ENCODE measurements at places on chromosomes 2 and 18.

- DNase-seq, result no peak
Observed at GRCh38 chr2:7929281-7929680, 752.6 kb upstream of the ID2 start.

DNA sequence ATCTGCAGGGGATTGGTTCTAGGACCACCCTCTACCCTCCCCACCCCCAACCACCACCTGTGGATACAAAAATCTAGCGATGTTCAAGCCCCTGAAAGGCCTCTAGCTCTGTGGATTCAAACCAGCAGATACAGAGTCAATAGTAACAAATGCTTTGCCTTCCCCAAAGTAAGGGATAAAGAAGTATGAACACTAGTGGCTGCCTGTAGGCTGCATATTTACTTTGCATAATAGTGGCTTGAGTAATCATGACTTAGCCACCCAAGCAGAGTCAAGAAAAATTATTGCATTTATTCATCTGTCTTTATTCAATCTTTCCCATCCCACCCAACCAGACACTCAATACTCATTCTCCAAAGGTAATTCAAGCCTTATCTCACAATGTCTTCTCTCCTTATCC lies 43.8 kb downstream of the SOCS6 start:
- no peak for DNase-seq

DNA sequence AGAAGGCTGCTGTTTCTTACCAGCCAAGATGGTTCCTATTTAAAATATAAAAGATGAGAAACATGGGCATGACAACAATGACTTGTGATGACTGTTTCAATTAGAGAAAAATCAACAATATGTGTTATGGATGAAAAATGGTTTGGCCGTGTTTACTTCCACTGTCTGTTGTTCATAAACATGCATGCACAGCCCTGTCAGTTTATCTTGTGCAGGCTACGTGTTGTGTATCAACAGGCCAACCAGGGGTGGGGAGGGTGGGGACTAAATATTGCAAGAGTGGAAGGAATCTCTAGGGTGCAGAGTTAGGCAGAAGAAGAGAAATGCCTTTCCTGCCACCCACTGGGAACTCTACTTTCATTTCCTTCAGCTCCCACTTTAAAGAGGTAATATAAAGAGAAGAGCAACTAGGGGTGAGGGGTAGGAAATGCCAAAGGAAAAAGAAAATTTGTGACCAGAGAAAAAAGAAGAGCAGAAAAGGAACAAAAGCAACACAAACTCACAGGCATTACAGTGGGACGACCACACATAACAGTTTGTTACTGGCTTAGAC lies 116.8 kb upstream of the MEIS1 start:
- DNase-seq, result no peak

DNA sequence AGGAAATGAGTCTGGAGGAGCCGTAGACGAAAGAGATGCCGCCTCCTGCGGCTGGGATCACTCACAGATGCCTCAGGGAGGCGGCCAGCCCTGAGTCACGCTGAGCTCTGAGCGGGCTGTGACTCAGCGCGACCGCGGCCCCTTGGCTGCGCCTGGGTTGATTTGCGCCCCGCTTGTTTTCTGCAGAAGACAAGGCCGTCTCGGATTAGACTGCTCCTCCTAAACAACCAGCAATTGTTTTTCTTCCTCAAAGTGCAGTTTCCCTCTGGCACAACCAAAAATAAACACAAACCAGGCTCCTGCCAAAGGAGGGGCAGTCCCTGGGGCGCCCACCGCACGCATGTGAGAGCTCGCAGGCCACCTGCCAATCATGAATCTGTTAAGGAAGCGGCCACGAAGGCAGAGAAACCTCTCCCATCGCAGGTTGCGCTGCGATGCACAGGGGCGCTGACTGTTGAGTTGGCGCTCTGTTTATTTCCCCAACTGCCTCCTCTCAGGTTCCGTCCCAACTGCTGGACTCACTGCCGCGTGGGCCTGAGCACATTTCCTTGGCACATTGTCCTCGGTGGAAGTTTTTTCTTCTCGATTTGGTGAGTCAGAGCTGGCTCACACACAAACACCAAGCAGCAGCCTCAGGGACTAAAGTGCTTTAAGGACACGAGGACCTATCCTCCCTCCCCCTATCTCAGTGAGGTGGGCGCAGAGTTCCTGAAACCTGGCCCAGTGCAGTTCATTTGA lies 85.2 kb upstream of the NDUFV2 start:
- DNase-seq, result peak; percentile 73

- no peak for DNase-seq
Observed at GRCh38 chr2:108594982-108595464, 60.8 kb downstream of the LIMS1 start.

DNA sequence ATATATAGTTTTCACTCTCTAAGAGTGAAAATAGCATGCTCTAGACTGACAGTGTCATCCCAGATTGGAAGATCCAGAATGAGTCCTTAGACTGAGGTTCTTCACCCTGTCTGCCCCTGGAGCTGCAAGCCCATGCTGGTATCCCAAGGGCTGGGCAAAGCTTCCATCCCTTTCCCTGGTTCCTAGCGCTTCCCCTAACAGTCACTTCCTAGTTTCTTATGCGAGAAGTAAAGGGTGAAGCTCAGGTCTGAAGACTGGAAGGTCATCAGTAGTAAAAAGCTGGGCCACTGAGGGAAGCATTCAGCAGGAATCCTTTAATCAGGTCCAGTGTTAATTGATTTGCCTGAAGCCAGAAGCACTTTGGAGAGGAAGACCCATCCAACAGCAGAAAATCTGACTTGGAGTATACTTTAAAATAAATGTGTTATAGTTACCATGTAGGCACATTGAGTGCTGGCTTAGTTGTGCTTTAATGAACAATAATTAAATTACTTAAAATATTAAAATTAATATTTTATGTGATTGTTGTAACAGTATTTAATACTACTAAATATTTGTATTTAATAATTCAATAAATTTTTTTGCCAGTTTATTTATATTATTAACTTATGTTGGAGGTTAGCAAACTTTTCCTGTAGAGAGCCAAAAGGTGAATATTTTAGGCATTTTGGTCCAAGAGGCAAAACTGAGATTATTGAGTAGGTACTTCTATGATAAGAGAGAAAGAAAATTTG lies 237.9 kb downstream of the FHOD3 start:
- no peak for DNase-seq

DNA sequence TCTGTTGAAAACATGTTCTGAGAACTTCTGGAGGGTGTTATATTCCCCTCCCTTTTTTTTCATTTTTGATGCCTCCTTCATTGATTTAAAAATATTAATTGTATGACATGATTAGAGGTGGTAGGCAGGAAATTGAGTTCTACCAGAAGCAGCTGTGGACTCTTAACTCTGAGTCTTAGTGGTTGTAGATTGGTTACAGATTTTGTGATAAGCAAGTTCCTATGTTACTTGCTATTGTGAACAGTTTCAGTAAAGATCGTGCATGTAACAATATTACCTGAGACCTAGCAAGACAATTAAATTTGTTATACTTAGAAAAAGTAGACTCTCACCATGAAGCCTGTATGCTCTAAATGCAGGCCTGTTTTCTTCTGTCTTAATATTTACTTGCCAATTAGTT lies 88.1 kb downstream of the PRPF40A start:
- no peak for DNase-seq

DNA sequence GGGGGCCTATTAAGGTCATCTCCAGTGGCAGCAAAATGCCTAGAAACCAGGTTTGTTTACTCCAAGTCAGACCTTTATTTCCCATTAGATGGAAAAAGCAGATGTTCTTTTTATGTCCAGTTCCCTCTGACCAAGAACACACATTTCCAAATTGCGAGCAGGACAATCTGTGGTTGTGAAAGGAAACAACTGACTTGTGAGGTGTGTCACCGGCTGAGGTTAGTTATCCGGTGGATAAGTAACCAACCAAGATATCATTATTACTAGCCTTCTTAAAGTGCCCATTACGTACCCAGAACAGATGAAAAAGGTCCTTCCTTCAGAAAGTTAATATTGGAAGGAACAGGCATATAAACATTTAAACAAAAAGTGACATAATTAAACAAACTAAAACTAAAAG lies 112.9 kb downstream of the THADA start:
- no peak for DNase-seq

DNA sequence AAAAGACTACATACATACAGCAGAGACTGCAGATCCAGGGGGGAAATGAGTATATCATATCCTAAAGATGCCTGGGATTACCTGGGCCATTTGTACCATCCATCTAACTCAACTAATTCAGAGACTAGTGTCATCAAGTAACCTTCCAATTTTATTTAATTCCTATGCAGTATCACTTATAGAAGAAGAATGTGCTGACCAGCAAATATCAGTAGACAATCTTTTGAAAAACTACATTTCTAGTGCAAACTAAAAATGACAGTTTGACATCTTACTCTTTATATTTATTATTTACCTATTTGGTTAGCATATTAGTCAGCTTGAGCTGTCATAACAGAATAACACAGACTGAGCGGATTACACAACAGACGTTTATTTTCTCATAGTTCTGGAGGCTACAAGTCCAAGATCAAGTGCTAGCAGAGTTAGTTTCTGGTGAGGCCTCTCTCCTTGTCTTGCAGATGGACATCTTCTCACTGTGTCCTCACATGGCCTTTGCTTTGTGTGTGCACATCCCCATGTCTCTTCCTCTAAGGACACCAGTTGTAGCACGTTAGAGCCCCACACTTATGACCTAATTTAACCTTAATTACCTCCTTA lies 47.0 kb downstream of the NCKAP5 start:
- no peak for DNase-seq

- no peak for DNase-seq
Observed at GRCh38 chr18:44889111-44889510, 208.4 kb downstream of the SETBP1 start.

DNA sequence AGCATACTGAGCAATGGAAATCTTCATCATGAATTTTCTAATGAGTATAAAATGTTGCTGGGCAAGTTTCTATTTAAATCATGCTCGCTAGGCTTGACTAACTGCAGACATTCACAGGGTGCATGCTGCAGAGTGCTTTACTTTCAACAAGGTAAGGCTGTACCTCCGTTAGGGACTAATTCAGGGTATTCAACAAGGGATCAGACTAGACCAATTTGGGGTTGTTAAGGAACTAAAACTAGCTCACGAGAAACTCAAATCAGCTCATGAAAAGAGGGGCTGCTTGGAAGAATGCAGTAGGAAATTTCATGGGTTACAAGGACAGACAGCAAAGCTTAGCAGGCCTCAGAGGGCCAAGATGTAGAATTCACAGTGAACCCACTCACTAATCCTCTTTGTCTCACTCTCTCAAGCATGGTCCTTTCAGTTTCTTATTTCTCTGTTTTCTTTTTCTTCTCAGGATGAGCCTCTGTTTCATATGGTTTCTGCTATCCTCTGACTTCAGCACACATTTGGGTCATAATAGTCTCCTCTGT lies 2.2 kb downstream of the MYO3B start:
- no peak for DNase-seq

DNA sequence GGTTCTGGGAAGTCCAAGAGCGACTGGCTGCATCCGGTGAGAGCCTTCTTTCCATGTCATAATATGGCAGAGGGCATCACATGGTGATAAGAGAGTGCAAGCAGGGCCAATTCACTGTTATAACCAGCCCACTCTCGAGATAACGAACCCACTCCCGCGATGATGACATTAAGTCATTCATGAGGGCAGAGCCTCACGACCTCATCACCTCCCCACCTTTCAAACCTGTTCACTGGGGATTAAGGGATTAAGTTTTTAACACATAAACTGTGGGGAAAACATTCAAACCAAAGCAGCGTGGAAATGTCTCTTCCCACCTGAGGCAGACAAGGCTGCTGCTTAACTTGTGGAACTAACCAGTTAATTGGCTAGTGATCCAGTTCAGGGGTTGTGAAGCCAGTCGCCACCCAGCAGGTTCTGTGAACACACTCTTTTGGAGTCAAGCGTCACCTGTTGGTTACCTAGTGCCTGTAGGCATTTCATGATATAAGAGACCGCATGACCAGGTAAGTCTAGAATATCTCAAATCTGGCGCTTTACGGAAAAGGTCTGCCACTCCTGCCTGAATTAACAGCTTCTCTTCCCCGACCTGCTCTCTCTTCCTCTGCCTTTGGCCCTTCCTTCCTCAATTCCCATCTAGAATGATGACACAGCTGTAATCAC lies 54.3 kb downstream of the EDAR start:
- DNase-seq, result no peak

- no peak for DNase-seq
Observed at GRCh38 chr2:116724550-116724949, 1089.9 kb upstream of the DDX18 start.

DNA sequence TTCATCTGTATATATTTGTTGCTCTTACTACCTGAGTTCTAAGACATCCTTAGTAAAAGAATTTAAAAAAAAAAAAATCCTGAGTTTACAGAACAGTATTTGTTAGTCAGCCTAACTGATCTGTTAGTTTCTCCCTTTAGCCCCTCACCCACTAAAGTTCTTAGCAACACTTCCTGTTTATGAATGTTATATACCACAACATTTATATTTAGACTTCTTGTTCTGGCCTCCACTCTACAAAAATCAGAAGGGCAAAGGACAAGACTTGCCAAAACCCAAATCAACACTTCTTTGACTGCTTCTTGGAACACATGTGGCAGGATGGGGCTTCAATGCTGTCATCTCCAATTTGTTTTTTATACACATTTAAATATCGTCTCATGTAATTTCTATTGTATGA lies 71.1 kb downstream of the MGAT5 start:
- DNase-seq, result no peak

- no peak for DNase-seq
Observed at GRCh38 chr18:41396211-41396610, 558.8 kb upstream of the PIK3C3 start.

GRCh38 chr2:178477443-178478129 lies 814 bp downstream of the FKBP7 start:
- DNase-seq, result no peak

DNA sequence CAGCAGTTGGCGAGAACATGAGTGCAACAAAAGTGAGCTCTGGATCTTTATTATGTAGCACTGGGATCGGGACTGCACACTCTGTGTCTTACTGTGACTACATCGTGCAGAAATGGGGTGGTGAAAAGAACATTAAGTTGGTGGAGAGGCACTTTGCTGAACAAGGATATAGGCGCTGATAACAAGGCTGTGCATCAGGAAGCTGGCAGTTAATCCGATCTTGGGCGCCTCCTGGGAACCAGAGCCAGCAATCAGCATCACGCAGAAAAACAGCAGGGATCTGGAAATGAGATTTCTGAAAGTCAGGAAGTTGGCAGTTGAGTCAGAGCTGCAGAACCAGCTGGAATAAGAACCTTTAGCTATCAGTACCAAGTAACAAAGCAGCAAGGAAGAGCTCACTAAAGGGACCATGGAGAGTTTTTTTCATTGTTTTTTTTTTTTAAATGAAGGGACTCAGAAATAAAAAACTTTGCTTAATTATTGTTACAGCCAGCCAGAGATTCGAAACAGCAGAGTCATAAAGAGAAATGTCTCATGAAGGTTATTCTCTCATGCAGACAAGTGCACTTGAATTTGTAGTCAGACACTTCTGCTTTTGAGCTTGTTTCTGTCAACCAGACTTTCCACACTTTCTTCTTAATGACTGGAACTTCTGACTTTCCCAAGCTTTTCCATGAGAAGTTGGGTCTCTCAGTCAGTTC lies 22.8 kb upstream of the MYO3B start:
- peak; percentile 65 for DNase-seq

GRCh38 chr18:63788447-63789096 lies 13.4 kb downstream of the SERPINB7 start:
- peak; percentile 62 for DNase-seq

GRCh38 chr18:51120809-51121596 lies 76.5 kb downstream of the MEX3C start:
- no peak for DNase-seq
